Natural killer cell (primary cell): ENCODE measurements at places on chromosomes 12 and 14. TPM values are rescaled to one million over a fixed set of nuclear protein-coding genes. Genes with fewer than 3 reads are reported as not detected.

- DNase-seq = no peak
Measured at GRCh38 chr12:132004946-132005345, 55.2 kb downstream of the EP400 start.

- no peak for DNase-seq
Measured at GRCh38 chr14:61153914-61154545, 127.1 kb downstream of the TMEM30B start.

GRCh38 chr12:16472631-16473030 is 125.2 kb downstream of the MGST1 start:
- DNase-seq = no peak

- no peak for DNase-seq
Measured at GRCh38 chr14:83826838-83827237, 1703.1 kb upstream of the FLRT2 start.

DNA sequence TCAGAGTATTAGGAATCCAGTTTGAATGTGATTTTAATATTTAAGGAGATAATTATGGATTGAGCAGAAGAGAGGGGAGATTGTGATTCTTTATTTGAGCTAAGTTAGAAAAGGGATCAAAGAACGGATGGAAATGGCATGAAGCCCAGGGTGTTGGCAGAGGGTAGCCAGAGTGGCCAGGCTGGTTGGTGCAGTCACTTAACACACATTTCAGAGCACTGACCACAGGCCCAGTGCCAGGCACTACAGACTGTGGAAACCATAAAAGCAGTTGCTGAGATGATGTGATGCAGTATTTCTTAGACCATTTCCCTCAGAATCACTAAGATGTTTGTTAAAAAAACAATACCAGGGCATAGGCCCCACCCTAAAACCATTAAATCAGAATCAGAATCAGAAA is 167.7 kb upstream of the AMIGO2 start:
- DNase-seq = no peak

DNA sequence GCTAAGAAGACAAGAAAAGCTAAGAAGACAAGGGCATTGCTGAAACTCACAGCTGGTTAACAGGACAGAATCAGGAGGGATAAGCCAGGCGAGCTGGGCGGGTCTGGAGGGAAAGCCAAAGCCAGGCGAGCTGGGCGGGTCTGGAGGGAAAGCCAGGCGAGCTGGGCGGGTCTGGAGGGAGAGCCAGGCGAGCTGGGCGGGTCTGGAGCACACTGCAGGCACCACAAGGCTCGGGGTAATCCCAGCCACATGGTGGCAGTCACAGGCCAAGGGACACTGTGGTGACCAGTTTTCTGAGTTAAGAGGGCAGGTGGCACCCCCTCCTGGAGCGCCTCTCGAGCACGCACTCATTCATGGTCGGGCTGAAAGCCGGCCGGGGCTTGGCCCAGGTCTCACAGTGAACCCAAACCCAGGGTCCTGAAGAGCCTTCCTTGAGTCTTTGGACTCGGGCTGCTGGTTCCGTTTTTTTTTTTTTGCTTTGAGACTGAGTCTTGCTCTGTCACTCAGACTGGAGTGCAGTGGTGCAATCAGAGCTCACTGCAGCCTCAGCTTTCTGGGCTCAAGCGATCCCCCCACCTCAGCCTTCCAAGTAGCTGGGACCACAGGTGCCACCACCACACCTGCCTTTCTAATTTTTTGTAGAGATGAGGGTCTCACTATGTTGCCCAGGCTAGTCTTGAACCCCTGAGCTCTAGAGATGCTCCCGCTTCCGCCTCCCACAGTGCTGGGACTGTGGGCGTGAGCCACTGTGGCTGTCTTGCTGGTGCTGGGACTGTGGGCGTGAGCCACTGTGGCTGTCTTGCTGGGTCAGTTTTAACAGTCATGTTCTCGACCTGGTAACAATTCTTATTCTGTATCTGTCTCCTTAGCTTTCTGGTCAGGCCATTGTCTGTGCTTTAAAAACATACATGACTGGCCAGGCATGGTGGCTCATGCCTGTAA is 40.2 kb downstream of the HSP90AA1 start:
- DNase-seq = peak; percentile 45

- peak; percentile 78 for DNase-seq
Measured at GRCh38 chr14:105315211-105315721, 718 bp downstream of the PACS2 start.

GRCh38 chr12:39788239-39788638 is 168.6 kb upstream of the ABCD2 start:
- DNase-seq = no peak

DNA sequence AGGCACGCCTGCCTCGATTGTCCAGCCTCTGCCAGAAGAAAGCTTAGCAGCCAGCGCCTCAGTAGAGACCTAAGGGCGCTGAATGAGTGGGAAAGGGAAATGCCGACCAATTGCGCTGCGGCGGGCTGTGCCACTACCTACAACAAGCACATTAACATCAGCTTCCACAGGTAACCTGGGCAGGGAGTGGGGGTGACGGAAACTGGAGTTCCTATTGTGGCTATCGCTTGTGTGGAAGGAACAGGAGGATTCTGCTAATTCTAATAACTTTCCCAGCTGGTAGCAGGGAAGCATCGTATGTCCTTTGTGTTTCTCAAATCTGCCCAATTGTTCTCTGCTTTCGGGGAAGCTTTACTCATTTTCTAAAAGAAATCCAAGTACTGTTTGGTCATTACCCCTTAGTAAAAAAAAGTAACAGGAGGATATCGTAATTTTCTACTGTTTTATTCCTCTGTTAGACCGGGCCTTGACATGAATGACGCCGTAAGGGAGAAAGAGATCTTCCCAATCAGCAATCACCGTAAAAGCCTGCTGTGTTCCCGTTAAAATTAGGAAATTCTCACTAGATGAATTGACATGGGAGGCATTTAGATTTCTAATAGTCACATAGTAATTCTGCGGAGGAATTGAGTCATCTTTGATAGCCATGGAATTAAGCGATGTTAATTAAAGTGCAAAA is 449 bp downstream of the THAP2 start:
- no peak for DNase-seq

Gene HIGD1C
- not detected for total RNA-seq

Gene APPL2
- 65.9 TPM for total RNA-seq

Gene SLC39A5
- 0.71 TPM for total RNA-seq

Gene ATG101
- total RNA-seq = 18.6 TPM

Gene ZNF605
- total RNA-seq = 7.6 TPM
